NCI-H774 (cell line): ENCODE measurements at places on chromosomes 1 and 21.

- no peak for DNase-seq
Measured at GRCh38 chr1:60129911-60130310, 56.3 kb upstream of the C1orf87 start.

DNA sequence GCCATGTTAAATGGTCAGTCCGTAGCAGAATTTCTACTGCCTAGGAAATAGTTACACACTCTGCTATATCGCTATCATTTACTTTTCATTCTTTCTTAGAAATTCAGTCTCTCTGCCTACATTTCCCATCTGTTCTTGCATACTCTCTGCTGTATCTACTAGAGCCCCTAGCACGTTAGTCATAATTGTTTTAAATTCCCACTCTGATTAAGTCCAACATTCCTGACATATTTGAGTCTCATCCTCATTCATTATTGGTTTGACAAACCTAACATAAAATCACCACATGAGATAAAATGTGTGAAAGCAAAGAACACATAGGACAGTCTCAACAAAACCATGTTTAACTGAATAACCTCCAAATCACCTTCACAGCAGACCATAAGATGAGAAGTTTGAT is 513.6 kb downstream of the PLPP3 start:
- DNase-seq, result no peak

DNA sequence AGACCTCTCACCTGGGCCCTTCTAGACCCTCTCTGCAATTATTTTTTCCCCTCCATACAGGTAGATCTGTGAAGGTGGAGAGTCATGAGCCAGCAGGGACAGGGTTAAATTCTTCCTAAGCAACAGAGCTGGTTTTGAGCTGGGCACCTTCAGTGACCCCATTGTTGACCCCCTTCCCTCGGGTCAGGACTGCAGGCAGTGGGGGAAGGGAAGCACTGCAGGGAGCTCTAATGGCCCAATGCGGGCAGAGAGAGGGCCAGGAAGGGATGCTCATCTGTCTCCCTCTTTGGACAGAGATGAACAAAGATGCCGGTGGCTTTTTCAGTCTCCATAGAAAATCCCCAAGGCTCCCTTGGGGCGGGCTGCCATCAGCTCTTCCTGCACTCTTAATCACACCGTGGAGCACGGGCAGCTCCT is 21.4 kb downstream of the SOX13 start:
- no peak for DNase-seq

- DNase-seq, result no peak
Measured at GRCh38 chr1:161238039-161238473, at the start of gene NR1I3. Gene NR1I3 (minus strand): TSS chr1:161238203. CDS start chr1:161236565, 1,638 bp downstream.

DNA sequence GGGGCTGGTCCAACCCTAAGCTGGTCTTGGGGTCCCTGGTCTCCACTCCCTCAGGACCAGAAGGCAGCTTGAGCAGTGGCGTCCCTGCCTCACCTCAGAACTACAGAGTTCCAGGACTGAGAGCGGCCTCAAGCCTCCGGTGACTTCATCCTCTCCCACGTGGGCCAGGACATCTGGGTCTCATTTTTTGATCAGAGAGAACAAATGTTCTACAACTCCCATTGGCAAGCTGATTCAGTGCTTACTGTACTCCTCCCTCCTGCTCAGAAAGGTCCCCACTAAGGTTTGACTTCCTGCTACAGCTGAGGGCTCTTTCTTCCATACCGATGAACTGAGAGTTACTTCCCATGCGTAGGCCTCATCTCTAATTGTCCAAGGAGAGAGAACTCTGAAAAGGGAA is 78.5 kb downstream of the PLXNA2 start:
- no peak for DNase-seq

- DNase-seq, result no peak
Measured at GRCh38 chr1:117467336-117467735, 100.1 kb downstream of the MAN1A2 start.

DNA sequence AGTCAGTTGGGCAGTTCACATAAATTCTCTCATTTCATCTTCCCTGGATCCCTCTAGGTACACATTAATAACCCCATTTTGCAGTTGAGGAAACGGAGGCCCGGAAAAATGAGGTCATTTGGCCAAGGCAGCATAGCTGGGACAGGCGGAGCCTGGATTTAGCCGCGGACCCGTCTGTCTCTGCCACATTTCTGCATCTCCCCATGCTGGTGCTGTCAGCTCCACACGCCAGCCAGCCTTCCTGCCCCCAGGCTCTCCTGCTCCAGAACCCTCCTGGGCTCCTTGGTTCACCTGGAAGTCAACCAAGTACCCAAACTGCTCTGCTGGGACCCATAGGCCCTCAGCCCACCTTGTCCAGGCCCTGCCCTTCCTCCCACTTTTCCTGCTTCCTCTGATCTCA is 7.6 kb downstream of the FOXO6 start:
- DNase-seq, result no peak

DNA sequence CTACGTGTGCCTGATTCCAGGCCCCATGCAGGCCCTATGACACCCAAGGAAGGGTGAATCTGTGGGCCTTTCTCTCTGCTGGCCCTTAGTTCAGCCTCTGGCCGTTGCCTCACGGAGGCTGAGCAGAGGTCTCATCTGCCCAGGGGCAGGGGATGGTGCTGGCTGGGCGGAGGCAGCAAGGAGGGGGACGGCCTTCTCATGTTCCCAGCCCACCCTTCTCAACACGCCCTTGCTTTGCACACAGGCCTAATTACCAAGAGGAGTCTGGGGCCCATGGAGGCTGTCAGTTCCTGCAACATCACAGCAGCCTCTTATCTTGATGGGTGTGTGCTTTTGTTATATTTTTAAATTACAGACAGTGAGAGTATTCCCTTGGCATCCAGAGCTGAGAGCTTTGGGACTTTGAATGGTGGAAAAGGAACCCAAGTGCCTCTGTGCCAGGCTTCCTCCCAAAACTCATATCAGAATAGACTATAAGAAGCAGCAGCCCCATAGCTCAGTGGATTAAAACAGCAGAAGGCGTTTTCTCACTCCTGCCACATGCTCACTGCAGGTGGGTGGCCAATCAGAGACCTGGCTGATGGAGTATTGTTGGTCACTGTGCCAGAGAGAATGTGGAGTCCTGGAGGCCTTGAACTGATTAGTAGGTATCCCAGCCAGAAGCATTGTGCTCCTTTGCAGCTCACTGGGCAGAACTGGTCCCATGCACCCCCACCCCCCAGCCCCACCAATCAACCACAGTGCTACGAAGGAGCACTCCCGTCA is 164.9 kb downstream of the CAMTA1 start:
- no peak for DNase-seq

- DNase-seq, result no peak
Measured at GRCh38 chr1:63731117-63732043, 42.4 kb upstream of the ROR1 start.

- no peak for DNase-seq
Measured at GRCh38 chr1:112840631-112841624, 115.1 kb downstream of the SLC16A1 start.

- no peak for DNase-seq
Measured at GRCh38 chr1:94560333-94560732, 18.8 kb upstream of the F3 start.

DNA sequence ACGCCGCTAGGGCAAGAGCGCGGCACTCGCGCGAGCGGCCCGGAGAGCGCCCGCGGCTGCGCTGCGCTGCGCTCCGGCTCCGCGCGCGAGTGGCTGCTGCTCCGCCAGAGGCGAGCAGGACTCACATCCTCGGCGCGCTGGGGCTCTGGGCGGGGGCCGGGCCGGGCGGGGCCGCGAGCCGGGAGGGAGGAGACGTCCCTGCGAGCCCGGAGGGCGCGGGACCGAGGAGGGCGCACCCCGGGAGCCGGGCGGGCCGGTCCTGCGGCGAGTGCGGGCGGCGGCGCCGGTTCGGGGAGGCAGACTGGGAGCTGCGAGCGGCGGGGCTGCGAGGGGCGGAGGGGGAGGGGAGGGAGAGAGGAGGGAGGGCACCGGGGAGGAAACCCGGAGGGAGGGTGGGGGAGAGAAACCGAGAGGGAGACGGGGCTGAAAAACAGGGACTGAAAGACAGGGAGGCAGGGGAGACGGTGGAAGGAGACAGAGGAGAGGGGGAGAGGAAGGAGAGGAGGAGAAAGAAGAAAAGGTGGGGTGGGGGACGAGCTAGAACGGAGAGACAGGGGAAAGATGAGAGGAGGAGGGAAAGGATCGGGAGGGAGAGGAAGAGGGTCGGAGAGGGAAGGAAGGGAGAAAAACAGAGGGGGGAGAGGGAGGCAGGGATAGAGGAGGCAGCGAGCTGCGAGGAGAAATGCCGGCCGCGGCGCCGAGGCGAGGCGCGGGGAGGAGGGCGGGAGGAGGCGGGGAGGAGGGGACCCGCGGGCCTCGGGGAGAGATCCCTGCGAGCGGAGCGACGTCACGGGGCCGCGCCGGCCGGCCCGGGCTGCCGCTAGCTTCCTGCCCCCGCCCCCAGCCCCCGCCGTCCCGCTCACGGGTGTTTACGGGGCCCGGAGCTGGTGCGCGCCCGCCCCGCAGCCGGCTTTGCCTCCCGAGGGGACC is at the start of gene CAMK2N1:
CAMK2N1 (minus strand) TSS at position 684 of the 930 bp plus-strand sequence. CDS start 831 bp downstream, outside the sequence.
- peak; percentile 28 for DNase-seq

DNA sequence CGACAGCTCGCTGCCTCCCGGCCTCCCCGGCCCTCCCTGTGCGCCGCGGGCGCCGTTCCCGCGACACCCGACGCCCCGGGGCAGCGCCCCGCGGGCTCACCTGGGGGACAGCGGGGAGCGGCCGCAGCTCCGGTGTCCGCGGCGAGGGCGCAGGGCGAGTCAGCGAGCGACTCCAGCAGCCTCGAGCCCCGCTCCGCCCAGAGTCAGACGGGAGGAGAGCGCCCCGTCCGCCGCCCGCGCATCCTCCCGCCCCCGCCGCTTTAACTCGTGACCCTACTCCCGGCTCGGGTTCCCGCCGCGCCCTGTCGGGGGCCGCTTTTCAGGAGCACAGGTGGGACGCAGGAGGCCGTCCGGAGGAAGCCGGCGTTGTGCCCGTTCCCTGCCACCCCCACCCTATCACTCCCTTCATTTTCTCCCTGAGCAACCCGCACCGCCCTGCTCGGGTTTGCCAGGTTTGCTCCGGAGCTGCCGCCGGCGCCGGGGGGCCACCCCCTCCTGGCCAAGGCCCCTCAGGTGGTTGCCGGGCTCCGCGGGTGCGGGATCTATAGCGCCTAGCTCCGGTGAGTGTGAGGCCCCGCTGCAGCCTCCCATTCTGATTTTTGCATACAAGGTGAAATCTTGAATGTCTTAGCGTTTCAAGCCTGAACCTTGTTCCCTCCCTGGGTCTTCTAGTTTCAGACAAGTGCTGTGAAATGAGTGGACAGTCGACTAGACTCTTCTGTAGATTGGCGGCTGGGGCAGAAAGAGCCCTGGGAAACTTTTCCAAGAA is at the start of gene MCOLN3:
MCOLN3 (minus strand) TSS at position 205 of the 769 bp plus-strand sequence. CDS start 3,140 bp downstream, outside the sequence.
- DNase-seq, result peak; percentile 66

DNA sequence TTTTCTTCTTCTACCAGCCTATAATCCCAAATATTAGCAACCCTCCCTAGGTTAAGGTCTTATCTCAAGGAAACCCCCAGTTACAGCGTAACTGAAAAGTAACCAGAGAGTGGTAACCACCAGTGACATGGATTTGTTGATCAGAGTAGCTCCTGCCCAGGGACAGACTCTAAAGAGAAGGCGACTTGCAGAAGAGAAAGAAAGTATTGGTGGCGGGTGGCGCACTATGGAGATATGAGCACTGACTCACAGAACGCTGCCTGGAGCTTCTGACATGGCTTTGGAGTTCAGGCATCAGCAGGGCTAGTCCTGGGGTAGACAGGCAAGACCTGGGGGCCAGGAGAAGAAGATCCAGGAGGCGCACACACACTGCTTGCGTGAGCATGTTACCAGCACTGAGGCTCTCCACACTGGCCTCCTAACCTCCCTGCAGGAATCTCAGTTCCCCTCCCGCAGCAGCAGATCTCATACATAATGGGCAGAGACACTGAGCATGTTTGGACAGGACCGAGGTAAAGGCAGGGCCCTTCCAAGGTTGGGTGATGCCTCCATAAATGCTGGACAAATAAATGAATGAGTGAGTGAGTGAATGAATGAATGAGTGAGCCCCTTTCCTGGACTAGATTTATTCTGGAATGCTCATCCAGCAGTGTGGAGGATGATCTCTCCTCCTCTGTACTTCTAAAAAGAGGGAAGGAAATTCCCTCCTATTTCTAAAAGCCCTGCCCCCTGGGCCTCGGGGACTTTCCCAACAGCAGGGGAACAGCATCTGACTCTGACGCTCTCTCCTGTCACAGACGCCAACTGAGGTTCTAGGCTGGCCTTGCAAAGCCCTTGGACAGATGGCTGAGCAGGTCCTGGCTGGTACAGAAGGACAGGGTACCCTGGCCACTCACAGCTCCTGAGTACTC is 175.5 kb downstream of the CLIC6 start:
- no peak for DNase-seq

DNA sequence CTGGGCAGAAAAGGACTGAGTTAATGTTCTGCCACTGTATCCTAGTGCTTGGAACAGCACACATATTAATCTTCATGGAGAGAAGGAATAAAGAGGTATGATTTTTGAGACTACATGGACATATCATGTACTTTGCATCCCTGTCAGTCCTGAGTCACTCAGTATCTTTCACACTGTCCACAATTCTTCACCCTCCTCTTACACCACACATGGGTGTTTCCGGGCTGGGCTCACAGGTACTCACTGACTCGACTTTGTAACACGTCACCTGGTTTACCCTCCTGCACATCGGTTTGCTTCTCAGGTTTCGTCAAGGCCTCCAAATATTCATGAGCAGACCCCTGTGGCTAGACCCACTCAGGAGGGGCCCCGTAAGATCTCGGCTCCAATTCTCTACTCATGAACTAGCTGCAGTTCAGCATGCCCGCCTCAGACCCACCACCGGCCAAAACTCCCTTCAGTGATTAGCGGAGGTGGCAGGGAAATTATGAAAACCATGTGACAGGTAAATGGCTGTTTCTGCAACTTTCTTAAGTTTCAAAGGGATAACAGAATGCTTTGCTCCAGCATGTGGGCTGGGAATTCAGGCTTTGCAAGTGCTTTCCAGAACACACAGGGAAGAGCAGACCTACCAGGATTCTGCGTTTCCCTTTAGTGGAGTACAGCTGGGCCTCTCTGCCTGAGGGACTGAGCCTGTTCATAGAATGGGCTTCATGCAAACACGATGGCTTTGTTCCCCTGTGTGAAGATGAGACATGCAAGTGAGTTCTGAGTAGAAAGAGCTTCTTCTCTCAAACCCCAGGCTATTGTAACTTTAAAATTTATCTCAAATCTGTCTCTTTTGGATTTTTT is 31.3 kb upstream of the TRABD2B start:
- DNase-seq, result no peak

DNA sequence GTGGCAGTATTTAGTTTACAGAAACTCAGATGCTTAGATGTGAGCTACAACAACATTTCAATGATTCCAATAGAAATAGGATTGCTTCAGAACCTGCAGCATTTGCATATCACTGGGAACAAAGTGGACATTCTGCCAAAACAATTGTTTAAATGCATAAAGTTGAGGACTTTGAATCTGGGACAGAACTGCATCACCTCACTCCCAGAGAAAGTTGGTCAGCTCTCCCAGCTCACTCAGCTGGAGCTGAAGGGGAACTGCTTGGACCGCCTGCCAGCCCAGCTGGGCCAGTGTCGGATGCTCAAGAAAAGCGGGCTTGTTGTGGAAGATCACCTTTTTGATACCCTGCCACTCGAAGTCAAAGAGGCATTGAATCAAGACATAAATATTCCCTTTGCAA is 59.7 kb upstream of the ZNF326 start:
- no peak for DNase-seq
